ENCODE measurements at places on chromosomes 3 and 15.

- peak; percentile 23 for DNase-seq
These were observed 101.1 kb downstream of the DAPK2 start for GRCh38 chr15:63945007-63945788.

DNA sequence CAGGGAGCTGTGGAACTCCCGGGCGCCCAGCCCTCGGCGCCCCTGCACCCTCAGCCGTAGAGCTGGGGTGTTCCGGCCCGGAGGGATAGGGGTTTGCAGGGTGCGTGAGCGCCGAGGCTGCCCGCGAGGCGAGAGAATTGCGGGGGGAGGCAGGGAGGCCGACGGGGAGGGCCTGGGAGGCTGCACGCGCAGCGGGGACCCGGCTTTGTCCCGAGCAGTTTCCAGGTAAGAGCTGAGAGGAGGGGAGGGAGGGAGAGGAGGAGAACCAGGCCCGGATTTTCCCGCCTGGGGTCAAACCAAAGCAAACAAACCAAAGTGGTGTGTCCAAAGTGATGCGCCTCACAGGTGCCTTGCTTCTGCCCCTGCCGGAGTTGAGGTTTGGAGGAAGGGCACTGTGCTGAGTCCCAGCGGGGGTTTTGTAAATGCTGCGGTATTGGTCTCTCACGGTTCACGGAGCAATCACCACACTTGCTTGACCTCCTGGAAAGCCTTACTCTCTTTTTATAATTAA is 146.4 kb downstream of the TJP1 start:
- DNase-seq, result no peak

DNA sequence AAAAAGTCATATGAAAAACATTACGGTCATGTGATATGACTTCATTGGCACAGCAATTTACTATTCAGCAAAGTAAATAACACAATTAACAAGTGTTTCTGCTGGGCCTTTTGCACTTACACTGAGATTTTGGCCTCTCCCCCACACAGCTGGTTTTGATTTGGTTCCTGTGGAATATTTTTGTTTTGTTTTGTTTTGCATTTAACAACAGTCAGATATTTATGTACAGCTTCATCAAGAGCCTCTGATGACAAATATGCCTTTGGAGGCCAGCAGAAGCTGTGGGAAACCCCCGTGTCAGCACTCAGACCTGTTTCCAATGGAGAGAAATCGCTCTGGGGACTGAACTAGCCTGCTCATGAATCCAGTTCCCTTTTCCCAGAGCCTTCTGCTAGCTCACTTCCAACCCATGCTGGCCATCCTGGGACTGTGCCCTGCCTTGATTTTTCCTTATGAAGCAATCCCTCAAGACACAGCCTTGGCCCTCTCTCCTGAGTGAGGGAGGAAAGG is 161.9 kb downstream of the ATG7 start:
- DNase-seq, result peak; percentile 59

GRCh38 chr3:61608711-61609110 is 47.3 kb downstream of the PTPRG start:
- no peak for DNase-seq

DNA sequence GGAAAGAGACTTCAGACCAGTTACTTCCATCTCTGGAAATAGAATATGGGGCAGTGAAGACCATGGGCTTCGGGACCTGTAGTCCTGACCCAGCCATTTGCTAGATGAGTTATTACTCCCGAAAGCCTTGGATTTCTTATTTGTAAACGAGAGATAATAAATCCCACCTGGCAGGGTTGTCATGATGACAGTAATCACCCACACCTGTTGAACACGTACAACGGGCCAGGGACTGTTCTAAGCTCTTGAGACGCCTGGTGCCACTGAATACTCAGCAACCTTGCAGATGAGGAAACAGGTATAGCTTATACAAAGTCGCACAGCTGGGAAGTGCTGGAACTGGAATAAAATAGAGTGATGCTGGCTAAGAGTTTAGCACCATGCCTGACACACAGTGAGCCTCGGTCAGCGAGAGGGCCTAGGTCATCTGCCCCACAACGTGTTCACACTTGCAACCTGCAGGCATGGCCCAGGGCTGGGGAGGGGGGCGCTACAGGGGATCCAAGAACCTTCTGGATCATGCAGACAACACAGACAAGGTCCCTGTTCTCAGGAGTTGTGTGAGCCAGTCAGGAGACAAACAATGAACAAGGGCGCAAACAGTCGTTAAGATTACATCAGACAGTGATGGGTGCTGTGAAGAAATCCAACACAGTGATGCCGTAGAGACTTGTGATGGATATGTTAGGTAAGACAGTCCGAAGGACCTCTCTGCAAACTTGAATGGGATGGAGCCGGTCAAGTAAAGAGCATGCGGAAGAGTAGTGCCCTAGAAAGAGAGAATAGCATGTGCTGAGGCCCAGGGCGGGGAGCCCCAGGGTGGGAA is 89.2 kb downstream of the CORO2B start:
- DNase-seq, result no peak

GRCh38 chr15:42348083-42348482 is 11.2 kb upstream of the CAPN3 start:
- peak; percentile 65 for DNase-seq
